ENCODE measurements at places on chromosomes 3 and 15.

DNA sequence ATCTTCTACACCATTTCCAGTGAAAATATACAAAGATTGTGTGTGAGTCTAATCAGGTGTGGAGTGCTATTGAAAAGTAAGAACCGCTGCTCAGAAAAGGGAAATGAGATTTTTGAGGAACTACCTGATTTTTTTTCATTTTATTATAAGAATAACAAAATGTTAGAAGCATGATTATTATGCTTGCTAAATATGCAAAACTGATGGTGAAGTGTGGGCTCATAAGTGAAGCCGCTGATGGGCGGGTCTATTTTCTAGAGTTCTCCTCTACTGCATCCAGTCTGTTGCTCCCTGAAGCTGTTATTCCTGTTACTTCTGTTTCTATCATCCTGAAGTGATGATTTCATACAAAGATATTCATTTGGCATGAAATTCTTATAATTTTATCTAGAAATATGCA, 612.0 kb downstream of the CADM2 start:
- DNase-seq: no peak

DNA sequence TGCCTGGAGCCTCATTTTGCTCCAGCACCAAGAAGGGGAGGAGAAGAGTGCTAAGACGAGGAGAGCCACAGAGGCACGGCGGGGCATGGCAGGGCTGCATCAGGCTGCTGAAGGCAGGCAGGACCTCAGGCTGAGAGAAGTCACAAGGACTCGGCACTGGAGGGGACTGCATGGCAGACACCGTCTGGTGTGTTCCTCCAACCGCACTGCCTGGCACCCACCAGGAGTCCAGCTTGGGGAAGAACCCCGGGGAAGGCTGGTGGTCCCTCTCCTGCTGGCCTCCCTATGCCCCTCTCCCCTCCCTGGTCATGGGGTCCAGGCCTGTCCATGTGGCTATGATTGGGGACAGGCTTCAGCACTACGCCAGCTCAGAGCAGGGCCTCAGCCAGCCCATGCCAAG, 153.2 kb upstream of the MEF2A start:
- no peak for DNase-seq

DNA sequence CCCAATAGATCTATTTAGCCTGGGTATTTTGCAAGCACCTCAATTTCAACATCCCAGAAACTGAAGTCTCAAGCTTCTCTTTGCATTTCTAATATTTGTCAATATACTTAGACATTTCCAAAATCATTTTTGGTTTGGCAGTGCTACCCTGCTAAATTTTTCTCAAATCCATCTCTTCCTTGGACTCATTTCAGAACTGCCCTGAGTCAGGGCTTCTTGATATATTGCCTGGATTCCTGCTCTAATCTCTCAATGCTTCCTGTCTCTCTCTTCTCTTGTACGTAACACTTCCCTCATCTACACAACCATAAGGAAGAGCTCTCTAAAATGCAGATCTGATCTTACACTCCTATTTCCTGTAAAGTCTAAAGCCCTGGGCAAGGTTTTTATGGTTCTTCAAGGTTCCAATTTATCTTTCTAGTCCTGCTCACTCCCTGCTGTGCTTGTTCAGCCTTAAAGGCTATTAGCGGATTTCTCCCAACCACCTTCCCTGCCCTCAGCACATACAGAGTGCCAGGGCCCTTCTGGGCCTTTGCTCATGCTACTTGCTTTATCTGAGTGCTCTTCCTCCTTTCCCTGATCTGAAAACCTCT, 53.0 kb upstream of the MME start:
- no peak for DNase-seq

DNA sequence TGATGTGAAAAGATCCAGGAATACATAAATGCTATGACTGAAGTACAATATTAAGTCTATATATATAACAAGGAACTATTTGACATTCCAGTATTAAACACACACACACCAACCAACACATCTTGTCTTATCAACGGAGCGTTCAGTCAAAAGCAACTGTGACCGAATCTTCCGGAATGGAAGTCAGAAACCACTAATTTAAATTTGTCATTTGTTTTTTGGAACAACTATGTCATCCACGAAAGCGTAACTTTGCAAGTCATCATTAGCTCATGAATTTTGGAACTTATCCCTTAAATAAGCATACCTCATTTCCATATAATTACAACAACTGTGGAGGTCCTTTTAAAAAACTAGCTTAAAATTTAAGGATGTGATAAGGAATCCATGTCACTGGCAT, 5.0 kb downstream of the ZNF385D start:
- DNase-seq: peak; percentile 8

DNA sequence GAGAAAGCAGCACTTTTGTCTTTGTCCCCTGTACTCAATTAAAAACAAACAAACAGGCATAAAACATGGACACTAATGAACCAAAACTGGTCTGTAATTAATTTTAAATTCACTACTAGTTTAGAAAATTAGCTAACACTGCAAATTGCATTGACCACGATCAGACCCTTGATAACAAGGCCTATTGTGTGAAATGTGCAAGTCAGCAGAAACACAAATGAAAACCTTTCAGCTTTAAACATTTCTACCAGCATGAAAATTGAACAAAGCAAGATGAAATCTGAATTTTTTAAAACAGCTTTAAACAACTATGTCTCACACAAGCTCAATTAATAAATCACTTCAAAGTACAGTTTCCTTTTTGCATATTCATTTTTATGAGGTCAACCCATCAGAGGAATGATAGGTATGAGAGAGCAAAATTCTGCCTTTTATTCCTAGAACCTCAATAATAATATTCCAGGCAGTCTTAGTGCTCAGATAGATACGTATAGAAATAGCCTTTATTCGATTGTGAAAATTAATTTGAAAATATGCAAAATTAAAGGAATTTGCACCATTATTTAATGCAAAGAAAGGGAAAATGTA, 27.0 kb upstream of the CHMP2B start:
- DNase-seq: no peak

GRCh38 chr3:114005481-114005880, 50.8 kb downstream of the CCDC191 start:
- DNase-seq: no peak

DNA sequence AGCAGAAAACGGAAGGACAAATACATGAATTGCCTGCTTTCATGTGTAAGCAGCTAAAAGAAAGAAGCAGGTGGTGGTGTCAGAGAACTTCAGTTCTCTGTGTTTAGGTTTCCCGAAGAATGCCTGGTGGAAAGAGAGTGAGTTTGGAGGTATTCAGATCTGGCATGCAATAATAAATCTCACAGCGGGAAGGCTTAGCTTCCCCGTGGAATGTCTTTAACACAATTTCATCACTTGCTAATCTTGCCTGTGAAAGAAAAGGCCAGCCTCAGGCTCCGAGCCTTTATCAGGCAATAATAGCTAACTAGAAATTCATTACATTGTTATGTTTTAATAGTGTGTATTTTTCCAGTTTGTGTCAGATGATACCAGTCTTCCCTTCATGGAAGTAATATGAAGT, 220.3 kb downstream of the PDZRN3 start:
- DNase-seq: peak; percentile 21

- DNase-seq: no peak
Measured at GRCh38 chr3:197524128-197524527, 31.6 kb downstream of the BDH1 start.

DNA sequence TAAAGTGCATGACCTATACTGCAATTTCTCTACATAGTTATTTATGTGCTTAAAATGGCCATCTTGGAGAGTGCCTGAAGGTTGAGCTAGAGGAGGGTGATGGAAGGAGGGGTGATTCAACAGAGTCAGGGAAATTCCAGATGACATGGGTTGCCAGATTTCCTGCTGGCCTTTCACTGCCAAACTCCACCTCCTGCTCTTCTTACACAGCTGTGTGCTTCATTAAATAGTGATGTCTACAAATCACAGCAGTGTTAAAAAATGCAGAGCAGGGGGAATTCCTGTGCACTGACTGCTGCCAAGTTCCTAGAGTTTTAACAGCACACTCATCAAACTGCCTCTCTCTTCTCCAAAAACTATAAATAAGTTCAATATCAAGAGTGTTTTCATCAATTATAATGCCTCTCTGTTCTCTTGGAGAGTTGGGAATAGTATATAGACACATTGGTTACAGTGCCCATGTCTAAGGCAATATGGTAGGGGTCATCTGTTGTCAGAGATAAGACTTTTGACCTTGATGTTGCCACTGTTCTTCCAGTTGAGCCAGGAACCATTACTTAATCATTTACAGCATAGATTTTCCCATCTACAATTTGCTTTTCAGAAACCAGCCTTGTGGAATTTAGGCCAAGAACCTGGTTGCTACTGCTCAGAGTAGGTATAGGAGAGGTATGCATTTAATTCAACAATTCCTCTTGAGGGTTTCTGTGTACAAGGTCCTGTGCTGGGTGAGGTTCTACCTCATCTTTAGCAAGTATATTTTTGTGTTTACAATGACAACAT, 79.6 kb downstream of the TP63 start:
- DNase-seq: peak; percentile 99

DNA sequence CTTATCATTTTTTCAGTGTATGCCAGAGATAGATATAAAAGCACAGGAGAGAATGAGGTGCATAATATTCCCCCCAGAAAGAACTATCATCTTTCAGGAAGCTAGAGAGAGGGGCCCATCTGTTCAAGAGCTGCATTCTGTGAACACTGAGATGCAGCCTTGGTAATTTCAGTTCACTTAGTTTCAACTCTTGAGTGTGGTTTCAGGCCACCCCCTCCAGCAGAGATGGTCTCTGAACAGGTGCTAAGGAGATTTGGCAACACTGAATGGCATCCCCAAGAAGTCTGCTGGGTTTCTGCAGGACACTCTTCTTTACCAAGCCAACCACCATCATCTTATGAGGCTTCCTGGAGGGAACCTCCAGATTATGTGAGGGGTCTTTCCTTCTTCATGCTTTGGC, 30.4 kb upstream of the LIMD1 start:
- no peak for DNase-seq

DNA sequence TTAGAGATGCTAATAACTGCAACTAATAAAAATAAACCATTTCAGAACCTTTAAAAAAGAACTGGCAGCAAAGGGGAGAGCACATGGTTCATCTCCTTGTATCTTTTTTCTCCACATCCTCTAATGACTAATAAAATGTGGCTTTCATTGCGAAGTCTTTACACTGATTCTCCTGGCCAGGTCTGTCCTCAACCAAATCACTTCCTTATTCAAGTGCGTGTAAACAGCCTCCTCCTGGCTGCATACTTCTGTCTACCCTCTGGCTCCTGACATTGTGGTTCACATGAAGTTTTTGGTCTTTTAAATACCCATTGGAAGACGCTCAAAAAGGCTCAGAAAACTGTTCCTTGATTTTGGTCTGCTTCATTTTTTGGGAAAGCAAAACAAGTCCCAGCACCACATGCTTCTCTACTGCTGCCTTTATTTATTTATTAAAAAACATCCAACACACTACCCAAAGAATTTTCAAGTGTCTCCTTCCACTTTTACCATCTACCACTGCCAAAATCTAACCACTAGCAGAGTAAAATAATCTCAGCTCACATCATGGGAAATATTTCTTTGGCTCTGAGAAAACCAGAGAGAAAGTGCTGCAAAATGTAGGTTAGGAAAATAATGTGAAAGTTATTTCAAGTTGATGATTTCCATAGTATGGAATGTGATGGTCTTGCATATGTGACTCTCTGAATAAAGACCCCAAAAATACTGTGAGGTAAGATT, 85.1 kb downstream of the EFL1 start:
- peak; percentile 93 for DNase-seq

- DNase-seq: no peak
Measured at GRCh38 chr3:62500556-62501288, 127.4 kb upstream of the FEZF2 start.

DNA sequence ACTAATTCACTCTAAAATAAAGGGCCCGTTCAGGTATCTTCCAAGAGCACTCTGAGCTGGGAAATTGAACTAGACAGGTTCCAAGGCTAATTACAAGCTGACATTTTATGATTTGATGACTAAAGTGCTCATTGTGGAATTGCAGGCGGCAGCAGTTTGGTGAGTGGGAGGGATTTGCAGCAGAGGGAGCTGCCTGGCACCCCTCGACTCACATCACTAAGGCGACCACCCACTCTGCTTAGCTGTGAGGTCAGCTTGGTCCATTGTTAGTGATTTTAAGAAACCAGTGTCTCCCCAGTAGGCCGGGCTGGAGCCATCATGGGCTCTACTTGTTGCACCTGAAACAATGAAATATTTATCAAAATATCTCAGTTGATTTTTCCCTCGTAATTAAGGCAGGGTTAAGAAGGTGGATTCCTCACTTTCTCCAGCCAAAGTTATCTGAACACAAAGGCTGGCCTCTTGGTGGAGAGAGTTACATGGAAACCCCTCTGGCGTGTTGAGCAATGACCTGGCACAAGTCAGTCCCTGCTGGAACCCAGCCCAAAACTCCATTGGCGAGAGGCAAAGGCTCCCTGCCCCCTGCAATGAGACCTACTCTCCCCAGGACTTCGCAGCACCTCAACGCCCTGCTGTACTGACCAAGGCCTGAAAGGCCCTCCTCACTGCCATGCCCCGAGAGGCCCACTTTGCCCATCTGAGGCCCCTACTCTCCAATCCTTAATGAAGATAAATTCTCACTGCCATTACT, 65.0 kb upstream of the ATP2B2 start:
- DNase-seq: no peak

DNA sequence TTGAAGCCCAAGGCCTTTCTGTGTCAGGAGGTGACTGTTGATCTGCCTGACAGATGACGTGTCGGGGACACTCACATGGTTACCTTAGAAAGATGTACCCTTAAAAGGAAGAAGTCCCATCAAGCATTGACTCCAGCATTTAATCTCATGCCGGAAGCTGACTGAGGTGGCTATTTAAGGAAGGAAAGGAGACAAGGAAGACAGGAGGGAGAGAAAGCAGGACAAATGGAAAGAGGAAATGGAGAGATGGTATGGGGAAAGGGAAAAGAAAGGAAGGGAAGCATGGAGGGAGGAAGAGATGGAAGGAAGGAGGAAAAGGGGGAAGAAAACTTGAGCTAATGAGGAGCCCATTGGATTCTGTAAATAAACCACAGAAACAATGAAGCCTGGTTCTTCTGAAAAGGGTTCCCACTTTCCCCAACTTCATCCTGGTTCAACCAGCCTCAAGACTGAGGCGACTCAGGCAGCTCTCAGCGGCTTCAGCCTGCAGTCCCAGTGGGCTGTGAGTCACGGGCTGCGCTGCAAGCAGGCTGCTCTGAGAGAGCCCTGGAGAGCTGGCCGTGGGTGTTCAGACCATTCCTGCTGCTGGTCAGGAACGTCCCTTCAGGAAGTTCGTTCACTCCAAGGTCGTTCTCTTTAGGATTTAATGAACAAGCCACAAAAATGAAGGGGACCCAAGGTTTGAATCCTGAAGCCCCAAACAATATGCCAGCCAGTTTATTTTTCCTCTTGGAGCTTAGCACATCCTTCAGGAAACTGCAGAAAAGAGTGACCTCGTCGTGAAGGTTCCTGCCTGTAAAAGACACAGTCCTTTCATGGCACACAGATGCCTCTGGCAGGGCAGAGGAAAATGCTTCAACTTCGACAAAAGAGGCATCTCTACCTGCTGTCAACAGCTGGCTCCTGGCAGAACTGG, 69.6 kb upstream of the THBS1 start:
- DNase-seq: peak; percentile 91

All from fibroblast of skin of back (primary cell).